H54 (cell line): ENCODE measurements at places on chromosomes 6 and 20.
A peak's percentile ranks its signal among the peaks of the same experiment; 100 is the strongest.

DNA sequence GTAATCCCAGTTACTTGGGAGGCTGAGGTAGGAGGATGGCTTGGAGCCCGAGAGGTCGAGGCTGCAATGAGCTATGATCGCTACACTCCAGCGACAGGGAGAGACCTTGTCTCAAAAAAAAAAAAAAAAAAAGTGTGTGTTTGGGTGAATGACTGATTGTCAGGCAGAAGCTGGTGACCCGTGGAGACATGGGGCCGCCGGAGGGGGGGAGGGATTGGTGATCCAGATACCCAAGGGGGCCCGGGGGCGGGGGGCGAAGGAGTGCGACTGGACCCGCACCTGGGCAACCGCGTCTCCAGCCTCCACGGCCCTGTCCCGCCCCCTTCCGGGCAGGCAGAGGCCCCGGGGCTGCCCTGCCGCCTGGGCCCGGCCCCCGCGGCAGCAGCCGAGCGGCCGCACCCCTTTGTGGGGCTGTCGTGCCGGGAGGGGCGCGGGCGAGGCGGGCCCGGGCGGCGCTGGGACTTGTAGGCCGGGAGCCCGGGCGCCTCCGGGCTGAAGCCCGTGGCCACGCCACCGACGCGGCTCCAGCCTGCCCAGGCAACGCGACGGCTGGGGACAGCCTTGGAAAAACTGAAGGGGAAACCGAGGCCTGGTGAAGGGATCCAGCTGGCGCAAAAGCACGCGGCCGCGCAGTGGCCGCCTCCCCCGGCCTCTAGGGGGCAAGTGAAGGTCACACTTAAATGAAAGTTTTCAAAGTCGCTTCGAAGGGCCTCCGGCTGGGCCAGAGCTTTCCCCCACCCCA lies 2.1 kb upstream of the RBM38 start:
- DNase-seq: no peak

DNA sequence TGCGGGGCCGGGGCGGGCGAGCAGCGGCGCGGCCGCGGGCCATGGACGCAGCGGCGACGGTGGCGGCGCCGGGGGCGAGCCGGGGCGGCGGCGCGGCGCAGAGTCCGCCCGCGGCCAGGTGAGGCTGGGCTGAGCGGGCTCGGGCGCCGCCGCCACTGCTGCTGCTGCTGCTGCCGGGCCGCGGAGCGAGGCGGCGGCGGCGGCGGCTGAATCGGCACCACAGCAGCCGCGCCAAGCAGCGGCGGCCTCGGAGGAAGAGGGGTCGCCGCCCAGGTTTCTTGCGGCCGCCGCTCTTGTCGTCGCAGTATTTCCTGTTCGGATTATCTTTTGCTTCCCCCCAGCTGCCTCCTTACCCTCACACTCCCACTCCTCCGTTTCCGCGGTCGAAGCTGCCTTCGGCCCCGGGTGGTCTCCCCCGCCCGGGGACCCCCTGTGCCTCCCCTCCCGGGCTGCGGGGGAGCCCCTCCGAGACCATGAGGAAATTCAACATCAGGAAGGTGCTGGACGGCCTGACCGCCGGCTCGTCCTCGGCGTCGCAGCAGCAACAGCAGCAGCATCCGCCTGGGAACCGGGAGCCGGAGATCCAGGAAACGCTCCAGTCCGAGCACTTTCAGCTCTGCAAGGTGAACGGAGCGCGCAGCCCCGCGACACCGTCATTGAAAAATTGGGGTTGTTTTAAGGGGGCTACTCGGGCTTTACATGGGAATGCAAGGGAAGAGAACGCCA lies at the start of gene STXBP5:
STXBP5 (plus strand) TSS at position 358 of the 726 bp plus-strand sequence; CDS start at position 474, 116 bp downstream.
- no peak for DNase-seq

- no peak for DNase-seq
Observed at GRCh38 chr6:164628302-164628931, 681.0 kb downstream of the C6orf118 start.

GRCh38 chr20:44361021-44361420 lies 5.5 kb downstream of the HNF4A start:
- DNase-seq: no peak

GRCh38 chr20:20597966-20598365 lies 114.5 kb downstream of the RALGAPA2 start:
- DNase-seq: no peak

DNA sequence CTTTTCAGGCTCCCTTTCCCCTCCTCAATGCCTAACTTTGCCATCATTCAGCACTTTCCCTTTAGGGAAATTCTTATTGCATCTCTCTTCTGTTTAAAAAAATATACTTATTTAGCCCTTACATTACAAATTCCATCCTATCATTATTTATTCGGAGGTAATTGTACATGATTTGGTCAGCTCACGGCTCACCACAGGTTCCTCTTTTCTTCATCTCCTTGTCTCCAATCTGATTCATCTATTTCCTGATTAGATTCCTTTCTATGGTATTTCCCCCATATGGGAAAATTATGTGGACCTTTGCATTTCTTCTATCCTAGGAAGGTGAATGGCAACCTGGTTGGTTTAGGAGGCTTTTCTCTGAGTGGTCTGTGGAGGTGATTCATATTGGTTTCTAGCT lies 12.9 kb upstream of the EMILIN3 start:
- DNase-seq: no peak

- no peak for DNase-seq
Observed at GRCh38 chr6:62103186-62103859, 182.7 kb downstream of the KHDRBS2 start.

- no peak for DNase-seq
Observed at GRCh38 chr6:79250107-79250514, 15.6 kb upstream of the HMGN3 start.

GRCh38 chr20:50144362-50144761 lies 9.2 kb downstream of the PEDS1 start:
- peak; percentile 61 for DNase-seq

- DNase-seq: no peak
Observed at GRCh38 chr20:20248620-20249200, 119.2 kb upstream of the INSM1 start.

DNA sequence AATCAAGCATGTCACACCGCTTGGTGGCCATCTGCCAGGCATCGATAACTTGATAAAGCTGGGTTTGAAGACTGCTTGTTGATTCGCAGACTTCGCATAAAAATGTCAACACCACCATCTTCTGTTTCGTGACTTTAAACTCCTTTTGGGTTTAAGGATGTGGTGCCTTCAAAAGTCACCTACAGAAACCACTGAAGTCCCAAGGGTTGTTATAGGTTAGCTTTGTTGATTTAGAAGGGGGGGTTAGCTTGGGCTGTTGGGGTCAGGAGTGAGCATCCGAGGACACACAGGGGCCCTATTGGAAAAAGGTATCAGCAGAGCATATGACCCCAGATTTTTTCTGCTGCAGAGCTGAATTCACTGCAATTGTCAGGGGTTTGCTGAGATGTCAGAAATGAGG lies 76.7 kb upstream of the SSTR4 start:
- no peak for DNase-seq
